Stimulated activated CD8-positive, alpha-beta memory T cell treated with anti-CD3 and anti-CD28 coated beads, Interleukin-12 subunit alpha, Interleukin-12 subunit beta, amount 100 ng/mL, for 4 hours (primary cell): ENCODE measurements at places on chromosomes 4 and X.

DNA sequence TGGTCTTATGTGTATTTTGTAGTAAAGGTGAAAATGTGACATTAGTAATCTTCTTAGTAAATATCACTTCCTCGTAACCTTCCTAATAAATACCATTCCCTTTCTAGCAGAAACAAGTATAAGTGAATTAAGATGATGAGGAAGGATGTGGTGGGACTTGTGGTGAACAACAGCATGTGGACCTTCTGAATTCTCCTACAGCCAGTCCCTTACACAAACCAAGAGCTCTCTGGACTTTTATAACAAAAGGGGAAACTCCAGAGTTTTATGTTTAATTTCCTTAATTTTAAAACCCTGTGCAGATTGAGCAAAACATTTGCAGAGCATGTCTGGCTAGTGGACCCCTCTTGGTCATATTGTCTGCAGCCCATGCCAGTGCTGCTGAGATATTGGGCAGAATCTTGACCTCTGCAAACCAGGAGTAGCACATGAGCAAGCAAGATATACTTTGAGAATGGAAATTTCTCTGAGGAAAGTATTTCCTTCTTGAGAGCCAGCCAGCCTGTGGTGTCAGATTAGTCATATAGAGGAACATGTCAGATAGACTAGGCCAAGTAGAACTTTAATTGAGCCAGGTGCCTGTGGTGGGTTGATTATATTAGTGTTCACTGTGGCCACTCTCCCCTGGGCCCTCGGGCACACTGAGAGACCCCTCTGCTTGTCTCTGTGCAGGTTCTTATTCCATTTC is 328.2 kb downstream of the DKK2 start:
- DNase-seq, result no peak

DNA sequence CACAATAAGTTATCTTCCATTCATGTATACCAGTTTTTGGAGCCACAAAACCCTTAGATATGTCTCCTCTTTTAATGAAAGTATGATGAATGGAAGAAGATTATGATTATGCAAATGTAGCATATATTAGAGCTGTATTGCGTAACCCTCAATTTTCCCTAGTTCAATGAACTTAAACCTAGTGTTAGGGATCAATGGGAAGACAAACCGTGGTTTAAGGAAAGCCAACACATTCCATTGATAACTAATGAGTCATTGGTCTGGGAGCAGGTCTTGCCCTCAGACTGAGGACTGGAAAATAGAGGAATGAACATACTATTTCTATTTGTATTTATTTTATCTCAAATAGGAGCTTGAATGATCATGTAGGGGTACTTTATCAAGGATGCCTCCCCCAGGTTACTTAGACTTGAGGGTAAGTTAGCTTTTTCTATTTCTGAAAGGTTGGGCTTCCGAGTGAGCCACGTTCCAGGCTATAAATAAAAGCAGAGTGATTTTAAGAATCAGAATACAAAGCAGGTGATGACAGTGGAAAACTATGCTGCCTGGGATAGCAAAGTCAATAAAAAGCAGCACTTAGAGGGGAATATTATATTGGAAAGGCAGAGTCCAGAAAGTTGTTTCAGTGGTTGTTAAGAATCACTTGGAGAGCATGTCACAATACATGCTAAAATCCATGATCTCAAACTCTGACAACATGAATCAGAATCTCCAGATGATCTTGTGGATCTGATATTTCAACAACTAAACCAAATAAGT is 356.0 kb downstream of the ADAM29 start:
- no peak for DNase-seq

- DNase-seq, result no peak
Measured at GRCh38 chr4:2812612-2813354, 19.9 kb downstream of the SH3BP2 start.

- peak; percentile 72 for DNase-seq
Measured at GRCh38 chr4:153488006-153488891, 22.1 kb downstream of the TMEM131L start.

GRCh38 chrX:14351611-14352303 is 177.6 kb upstream of the GLRA2 start:
- DNase-seq, result no peak

DNA sequence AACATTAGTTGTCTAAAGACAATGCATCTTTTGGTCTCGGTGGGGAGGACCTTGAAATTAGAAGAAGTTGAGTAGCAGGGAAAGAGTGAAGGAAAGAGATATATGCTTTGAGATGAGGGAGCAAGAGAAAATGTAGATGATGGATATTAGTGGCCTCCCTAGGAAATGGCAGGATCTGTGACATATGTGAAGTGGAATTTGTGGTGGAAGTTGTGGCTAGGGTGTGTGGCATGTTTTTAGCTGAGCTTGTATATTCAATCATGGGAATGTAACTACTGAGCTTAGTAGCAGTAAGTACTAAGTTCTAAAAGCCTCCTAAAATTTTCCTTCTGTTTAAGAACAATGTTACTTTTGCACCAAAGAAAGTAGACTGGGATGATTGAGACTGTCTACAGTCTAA is 382.8 kb upstream of the CTSO start:
- no peak for DNase-seq

DNA sequence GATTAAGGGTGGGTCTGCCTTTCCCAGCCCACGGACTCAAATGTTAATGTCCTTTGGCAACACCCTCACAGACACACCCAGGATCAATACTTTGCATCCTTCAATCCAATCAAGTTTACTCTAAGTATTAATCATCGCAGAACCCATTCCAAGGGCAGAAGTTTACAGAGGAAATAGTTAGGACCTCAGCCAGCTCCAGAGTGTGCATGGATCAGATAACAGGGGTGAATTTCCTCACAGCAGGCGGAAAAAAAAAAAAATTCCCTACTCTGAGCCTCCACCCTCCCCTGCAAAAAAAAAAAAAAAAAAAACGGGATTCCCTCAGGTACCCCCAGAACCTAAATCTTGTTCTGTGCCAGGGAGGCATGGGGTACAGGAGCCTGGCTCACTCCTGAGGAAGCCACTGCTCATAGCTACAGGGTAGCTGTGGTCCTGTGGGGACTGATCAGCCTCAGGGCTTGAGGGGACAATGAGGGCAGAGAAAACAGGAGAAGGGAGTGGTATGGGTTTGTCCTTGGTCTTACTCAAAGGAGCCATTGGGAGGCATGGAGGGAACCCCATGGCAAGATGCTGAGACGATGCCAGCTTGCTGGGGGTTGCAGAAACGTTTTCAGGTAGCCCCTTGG is 113.0 kb downstream of the DHRSX start:
- DNase-seq, result no peak

DNA sequence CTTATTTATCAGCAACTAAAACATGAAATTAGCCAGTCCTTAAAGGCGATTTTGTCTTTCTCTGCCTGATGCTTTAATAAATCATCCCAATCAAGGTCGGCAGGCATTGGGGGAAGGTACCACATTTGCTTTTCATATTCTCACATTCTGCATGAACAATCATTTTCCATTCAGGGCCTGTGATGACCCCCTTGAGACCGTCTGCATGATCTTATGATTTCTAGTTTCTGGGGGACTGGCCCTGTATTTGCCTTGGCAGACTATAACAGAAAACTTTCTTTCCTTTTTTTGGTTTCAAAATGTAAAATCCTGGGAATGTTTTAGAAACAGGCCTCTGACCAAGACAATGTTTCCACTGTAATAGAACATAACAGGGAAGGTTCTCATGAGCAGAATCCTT is 296.8 kb downstream of the IDS start:
- no peak for DNase-seq

GRCh38 chrX:138914767-138915166 is 203.2 kb upstream of the FGF13 start:
- DNase-seq, result no peak

GRCh38 chr4:159298502-159298901 is 195.6 kb downstream of the RAPGEF2 start:
- no peak for DNase-seq

DNA sequence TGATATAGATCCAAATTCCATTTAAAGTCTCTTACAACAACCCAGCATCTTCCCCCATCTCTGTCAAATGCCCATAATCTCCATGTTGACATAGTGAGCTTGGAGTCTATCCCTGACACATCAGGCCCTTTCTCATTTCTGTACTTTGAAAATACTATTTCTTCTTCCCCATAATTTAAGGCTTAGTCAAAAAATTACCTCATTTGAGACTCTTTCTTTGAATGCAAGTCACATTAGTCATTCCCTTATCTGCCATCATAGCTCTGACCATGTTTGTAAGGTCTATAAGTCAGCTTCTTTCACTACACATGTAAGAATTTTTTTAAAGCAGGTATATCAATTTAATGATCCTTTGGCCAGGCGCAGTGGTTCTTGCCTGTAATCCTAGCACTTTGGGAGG is 99.9 kb downstream of the DDX60 start:
- no peak for DNase-seq

GRCh38 chr4:131296192-131296591 is 1852.9 kb upstream of the PCDH10 start:
- DNase-seq, result no peak

GRCh38 chr4:82715731-82716617 is 82.6 kb downstream of the SCD5 start:
- no peak for DNase-seq

DNA sequence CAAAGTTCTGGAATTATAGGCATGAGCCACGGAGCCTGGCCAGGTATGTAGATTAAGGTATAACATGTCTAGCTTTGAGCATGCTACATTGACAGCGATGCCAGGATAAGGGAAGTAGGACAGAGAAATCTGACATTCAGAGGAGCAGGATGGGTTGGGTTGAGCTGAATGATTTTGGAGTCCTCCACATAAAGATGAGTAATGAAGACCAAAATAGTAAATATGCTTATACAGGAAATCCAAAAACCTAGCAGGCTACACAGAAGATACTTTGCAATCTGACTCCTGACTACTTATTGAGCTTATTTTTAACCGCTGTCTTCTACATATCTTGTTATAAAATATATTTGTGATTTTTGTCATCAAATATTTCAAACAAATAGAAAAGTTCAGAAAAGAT is 69.7 kb downstream of the PDGFC start:
- DNase-seq, result no peak

- DNase-seq, result no peak
Measured at GRCh38 chr4:113288696-113289095, 239.2 kb downstream of the ANK2 start.

GRCh38 chr4:61531188-61531587 is 331.1 kb downstream of the ADGRL3 start:
- no peak for DNase-seq

- DNase-seq, result no peak
Measured at GRCh38 chr4:99855678-99856077, 38.5 kb downstream of the LAMTOR3 start.

- no peak for DNase-seq
Measured at GRCh38 chrX:130916636-130917422, 13.8 kb upstream of the ENOX2 start.

DNA sequence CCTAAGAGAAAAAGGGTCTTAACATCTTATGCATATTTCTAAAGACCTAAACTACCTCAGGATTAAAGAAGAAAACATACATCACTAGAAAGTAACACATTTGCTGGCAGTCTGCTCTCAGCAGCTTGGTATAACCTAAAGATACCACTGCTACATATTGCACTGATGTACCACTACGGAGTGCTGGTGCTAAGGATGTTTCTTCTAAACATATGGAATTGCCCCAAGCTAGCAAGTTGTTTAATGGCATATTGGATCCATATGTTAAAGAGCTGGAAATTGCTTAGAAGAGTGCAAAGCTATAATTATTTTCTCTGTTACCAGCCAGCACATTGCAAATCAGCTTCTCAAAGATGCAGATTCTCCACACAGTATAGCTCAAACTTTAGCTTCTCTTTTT is 436.5 kb upstream of the GALNTL6 start:
- DNase-seq, result no peak

DNA sequence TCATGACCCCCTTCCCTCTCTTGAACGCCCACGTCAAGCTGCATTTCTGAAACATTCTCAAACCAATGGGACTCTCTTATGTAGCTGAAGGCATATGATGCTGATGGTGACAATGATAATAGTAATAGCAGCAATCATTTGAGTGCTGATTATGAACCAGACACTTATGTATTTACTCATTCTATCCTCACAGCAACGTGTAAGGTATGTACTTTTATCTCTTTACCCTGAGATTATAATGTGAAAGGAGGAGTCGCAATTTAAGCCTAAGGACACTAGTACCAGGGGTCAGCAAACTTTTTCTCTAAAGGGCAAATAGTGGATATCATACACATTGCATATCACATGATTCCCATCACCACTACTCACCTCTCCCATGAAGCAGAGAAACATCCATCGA is 8.5 kb downstream of the PGM2 start:
- no peak for DNase-seq

DNA sequence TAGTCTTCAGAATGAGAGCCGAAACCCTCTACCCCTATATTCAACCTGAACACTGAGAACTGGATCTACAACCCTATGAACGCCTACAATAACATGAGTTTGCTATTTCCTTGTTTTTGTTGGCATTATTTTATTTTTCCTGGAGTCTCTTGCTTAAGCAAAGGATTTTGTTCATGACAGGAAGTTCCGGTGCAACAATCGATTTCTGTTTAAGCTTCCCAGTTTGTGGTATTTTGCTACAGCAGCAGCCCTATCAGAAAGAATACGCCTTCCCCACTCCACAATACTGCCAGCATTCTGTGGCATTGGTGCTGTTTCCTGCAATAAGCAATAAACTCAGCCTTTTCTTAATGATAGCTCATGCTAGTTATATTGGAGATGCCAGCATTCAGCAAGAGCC is 60.9 kb downstream of the NPY5R start:
- DNase-seq, result no peak

- DNase-seq, result no peak
Measured at GRCh38 chr4:7890635-7891393, 48.8 kb downstream of the AFAP1 start.

GRCh38 chr4:180380733-180381132 is 1862.5 kb upstream of the TENM3 start:
- DNase-seq, result no peak

- DNase-seq, result no peak
Measured at GRCh38 chrX:79140731-79141130, 3.8 kb upstream of the GPR174 start.

DNA sequence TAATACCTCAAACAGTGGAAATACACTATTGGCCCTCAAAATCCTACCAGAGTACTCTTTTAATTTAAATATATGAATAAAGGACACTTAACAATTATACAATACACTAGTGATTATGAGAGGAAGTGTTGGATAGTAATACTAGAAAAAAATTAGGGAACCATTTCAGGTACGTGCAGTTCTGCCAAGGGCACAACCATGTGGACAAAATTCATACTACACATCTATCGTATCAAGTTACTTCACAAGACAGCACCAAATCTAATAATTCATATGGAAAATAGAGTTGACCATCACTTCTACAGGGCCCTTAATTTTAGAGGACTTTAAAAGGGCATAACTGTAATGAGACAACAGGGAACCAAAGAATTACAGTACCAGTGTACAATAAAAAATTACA is 69.2 kb upstream of the ZCCHC13 start:
- DNase-seq, result no peak

DNA sequence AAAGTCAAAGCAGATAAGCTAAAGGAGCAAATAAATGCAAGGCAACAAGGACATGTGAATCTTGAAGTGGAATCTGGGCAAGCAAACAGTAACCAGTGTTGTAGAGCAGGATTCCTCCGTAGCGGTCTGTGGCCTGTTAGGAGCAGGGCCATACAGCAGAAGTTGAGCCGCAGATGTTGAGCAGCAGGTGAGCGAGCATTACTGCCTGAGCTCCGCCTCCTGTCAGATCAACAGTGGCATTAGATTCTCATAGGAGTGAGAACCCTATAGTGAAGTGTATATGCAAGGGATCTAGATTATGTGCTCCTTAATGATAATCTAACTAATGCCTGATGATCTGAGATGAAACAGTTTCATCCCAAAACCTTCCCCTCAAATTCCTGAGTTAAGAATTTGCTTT is 550.7 kb downstream of the ADGRL3 start:
- no peak for DNase-seq

GRCh38 chr4:106195435-106195950 is 120.5 kb downstream of the TBCK start:
- no peak for DNase-seq
